ENCODE measurements at places on chromosomes 2 and 18. TPM values are rescaled to one million over a fixed set of nuclear protein-coding genes. Genes with fewer than 3 reads are reported as not detected.

LBX2 gene
- 2.9 TPM for total RNA-seq

CXCR4 gene
- not detected for total RNA-seq

RNF125 gene
- under 0.01 TPM for total RNA-seq

MALL gene
- total RNA-seq = 2.2 TPM

ERCC3 gene
- total RNA-seq = 43.8 TPM
